SK-MEL-5 (cell line): ENCODE measurements at places on chromosomes 1 and 21. TPM values are rescaled to one million over a fixed set of nuclear protein-coding genes. Genes with fewer than 3 reads are reported as not detected.

The SIPA1L2 gene
- 9.2 and 9.5 TPM in 2 replicates for total RNA-seq

The NHLH1 gene
- total RNA-seq: not detected in 2 replicates

The CYP2J2 gene
- total RNA-seq: 0.98 and 1.3 TPM in 2 replicates

The TMEM52 gene
- total RNA-seq: 0.67 TPM in 1 of 2 replicates, not detected in the other

The NASP gene
- total RNA-seq: 58.5 and 72.8 TPM in 2 replicates

The CSRP1 gene
- 56.4 and 67.0 TPM in 2 replicates for total RNA-seq

The NPR1 gene
- not detected in 2 replicates for total RNA-seq

The KPRP gene
- not detected in 2 replicates for total RNA-seq

The ZNF697 gene
- 80.6 and 82.3 TPM in 2 replicates for total RNA-seq

The TCHHL1 gene
- total RNA-seq: not detected in 2 replicates

The OR14K1 gene
- not detected in 2 replicates for total RNA-seq

The TNFSF18 gene
- total RNA-seq: not detected in 2 replicates

The AMY2B gene
- 0.24 and 0.80 TPM in 2 replicates for total RNA-seq

The RGS7 gene
- total RNA-seq: 1.6 and 1.8 TPM in 2 replicates

The PCP4 gene
- 0.43 TPM in 1 of 2 replicates, not detected in the other for total RNA-seq

The ST6GALNAC3 gene
- total RNA-seq: 63.8 and 70.7 TPM in 2 replicates

The ZBTB8B gene
- total RNA-seq: 0.35 and 0.50 TPM in 2 replicates

The VANGL2 gene
- 1.8 and 2.0 TPM in 2 replicates for total RNA-seq

The DMRTA2 gene
- 0.21 TPM in 1 of 2 replicates, not detected in the other for total RNA-seq

The FAM163A gene
- total RNA-seq: not detected in 2 replicates

The ATP1A2 gene
- total RNA-seq: not detected in 2 replicates

The AK5 gene
- total RNA-seq: 0.11 and 0.51 TPM in 2 replicates

The LCE2C gene
- total RNA-seq: not detected in 2 replicates

The CD1D gene
- not detected in 2 replicates for total RNA-seq

The LIPI gene
- not detected in 2 replicates for total RNA-seq

The C1orf87 gene
- not detected in 2 replicates for total RNA-seq
